ENCODE measurements at places on chromosomes 12 and 14. TPM values are rescaled to one million over a fixed set of nuclear protein-coding genes. Genes with fewer than 3 reads are reported as not detected.

- peak; percentile 27 for DNase-seq
Measured at GRCh38 chr12:27434673-27435565, 11.6 kb upstream of the SMCO2 start.

DNA sequence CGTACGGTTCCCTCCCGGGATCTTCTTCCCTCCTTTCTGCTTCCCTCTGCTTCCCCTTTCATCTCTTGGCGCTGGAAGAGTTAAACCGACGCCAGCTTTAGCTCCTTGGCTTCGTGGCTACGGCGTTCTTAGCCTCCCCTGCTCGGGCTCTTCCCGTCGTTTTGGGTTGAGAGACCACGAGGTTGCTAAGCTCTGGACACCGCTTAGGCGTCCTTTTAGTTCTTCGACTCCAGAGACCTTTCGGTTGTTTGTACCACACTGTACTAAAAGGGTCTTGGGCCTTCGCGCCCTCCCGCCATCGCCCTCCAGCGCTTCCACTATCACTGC is 545 bp downstream of the CPSF2 start:
- DNase-seq: peak; percentile 58

Gene ESPL1
- total RNA-seq: 6.7 TPM

GRCh38 chr12:65501093-65501621 is 222.7 kb downstream of the MSRB3 start:
- DNase-seq: peak; percentile 59

DNA sequence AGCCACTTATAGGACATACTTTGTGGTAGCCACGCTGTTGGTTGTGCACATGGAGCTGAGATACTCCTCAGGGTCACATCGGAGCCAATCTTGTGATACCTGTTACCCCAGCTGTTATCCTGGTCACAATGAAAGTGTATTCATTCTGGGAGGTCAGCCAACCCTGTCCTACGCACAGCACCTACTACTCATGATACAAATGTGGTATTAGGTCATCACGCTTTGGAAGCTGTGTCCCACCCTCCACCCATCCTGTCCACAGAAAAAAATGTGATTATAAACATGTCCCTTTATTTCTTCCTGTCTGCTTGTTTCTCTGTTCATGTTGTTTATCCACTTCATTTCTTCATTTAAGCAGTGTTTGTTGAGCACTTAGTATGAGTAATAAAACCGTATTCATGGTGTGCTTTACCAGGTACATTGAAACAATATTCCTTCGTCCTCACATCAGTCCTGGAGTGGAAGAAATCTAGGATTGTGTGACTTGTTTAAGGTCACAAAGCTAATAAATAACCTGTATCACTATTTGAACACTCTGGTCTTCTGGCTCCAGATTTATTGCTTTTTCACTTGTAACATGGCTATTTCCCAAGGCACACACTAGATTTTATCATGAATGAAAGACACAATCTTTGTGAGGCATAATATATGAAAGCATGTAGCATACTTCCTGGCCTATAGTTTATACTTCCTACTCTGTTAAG is 73.1 kb downstream of the DERA start:
- no peak for DNase-seq

DNA sequence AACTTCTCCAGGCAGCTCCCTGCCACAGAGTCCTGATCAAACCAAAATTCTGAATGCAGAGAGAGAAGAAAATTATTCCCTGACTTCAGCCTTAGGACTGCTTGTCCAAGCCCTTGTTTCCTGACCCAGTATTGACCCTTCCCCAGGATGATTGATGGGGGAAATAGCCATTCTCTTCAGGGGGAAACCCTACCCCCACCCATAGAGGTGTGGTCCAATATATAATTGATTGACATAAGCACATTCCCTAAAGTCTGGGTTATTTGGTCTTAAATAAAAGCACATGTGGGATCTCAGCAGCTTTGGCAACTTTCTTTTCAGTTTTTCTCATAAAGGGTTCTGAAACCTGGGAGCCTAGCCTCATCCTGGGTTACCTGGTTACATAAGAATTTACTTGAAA is 201.2 kb upstream of the DDHD1 start:
- DNase-seq: no peak

Measured in lung (tissue), 17 donors.